Activated CD4-positive, alpha-beta T cell treated with anti-CD3 and anti-CD28 coated beads for 24 hours (primary cell): ENCODE measurements at places on chromosomes 1 and 21.
A peak's percentile ranks its signal among the peaks of the same experiment; 100 is the strongest.

DNA sequence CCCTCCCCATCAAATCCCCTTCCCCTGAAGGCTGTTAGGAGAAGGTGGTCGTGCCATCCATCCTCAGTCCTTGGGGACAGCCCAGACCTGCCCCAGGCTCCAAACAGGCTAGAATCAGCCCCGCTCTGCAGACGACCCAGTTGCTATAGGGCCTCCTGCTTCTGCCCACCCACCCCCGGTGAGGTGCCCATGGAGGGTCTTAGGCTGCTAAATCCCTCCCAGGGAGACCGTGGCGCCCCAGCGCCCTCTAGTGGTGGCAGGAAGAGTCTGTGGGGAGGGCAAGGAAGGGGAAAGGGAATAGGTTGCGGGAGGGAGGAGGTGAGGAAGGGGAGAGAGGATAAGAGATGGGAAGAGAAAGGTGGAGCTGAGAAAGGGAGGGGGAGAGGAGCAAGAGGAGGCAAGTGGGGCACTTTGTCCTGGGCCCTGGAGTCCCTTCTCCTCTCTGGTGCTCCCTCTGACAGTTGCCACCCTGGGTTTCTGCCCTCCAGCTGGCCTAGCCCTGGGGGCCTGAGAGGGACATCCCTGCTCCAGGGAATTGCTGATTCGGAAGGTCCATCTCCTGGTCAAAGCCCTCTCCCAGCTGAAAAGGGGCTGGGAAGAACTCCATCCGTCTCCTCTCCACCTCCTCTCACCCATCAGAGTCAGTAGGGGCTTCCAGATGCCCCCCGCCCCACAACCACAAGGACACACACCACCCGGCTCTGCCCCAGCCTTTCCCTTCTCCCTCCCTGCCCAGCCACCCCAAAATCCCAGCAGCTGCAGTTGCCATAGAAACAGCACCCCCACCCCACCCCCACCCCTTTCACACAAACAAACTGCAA lies 55.4 kb downstream of the CAMK2N1 start:
- DNase-seq, result peak; percentile 27

DNA sequence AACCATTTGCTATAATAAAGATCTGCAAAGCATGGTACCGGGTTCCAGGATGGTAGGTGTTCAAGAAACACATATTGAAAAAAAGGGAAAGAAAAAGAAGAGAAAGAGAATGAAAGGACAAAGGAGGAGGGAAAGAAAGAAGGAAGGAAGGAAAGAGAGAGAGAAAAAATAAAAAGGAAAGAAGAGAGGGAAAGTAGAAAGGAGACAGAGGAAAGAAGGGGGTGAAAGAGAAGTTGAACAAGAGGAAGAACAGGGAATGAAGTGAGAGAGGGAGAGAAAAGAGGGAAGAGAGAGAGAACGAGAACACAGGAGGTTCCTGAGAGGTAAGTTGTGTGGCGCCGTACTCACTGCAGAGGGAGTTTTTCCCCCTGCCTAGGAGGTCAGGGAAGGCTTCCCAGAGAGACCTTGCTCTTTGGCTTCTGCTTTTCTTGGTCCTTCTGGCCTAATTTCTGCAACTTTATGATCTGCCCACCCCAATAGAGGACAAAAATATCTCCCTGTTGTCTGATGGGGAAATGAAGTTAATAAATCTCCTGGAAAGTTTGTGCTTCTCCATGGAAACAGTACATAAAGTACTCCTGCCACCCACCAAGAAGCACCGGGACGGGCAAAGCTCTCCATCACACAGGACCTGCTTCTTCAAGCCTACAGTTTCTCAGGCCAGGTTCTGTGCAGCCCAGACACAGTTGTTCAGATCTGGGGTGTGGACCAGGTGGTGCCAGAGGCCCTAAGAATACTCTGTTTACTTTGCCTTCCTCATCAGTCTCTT lies 124.8 kb downstream of the ROR1 start:
- DNase-seq, result no peak

DNA sequence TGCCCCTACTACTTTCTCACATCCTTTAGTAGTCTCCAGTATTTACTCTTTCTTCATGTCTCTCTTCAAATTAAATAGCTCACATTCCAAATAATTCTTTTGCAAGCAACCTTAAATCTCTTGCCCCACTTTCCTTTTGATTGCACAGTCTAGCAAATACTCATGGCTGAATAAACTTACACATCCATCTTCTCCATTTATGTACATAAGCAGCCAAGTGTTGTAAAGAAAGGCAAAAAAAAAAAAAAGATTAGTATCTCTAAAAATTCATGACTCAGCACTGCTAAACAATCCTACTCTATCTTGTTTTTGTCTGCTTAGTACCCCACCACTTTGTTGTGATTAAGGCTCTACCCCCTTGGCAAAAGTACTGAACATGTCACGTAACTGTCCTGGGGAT lies 42.6 kb downstream of the F13B start:
- DNase-seq, result no peak

- DNase-seq, result no peak
Observed at GRCh38 chr1:6086358-6086757, 40.7 kb downstream of the KCNAB2 start.

GRCh38 chr1:21046132-21046531 lies 130.6 kb downstream of the EIF4G3 start:
- DNase-seq, result no peak

DNA sequence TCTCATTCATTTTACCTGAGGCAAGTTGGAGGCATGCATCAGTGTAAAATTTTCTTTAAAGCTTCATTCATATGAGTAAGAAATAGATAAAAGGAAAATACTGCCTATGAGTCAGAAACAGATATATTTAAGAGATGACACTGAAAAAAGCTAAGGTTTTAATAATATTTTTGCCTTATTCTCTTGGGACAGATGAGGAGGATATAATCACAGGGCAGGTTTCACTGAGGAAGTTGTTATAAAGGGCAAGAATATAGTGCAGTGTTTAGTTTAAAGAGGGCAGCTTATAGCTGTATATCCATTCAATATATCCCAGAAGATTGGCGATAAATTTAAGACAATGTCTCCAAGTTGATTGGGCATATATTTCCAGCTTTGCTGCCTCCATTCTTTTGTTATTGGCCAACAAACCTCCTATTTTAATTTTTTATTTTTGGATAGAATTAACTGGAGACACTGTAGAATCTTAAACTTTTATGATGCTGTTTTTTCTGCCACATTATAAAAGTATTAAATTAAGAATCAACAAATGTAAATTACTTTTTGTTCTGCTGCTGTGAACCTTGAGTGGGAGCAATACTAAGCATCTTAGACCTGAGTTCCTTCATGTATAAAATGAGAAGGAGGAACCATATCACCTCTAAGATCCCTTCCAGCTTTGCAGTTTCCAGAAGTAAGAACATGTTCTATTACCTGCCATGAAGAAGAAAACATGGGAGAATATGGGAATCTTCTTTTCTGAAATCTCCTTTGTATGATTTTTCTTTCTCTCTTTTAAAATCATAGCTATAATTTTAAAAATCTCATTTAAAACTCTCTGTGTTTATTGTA lies 171.6 kb downstream of the S1PR1 start:
- DNase-seq, result no peak

DNA sequence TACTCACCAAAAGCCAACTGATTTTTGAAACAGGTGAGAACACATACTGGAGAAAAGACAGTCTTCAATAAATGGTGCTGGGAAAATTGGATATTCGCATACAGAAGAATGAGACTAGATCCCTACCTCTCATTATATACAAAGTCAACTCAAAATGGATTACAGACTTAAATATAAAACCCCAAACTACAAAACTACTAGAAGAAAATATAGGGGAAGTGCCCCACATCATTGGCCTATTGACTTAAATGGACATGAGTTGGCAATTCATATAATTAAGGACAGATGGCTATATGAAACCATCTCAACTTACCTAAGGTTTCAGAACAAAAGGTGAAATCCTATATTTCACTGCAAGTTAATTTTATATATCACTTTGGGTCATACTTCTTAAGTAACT lies 60.1 kb downstream of the C4BPA start:
- DNase-seq, result no peak

GRCh38 chr1:145926686-145927062 lies 610 bp downstream of the RBM8A start:
- no peak for DNase-seq

GRCh38 chr1:156868341-156868740 lies 7.7 kb downstream of the NTRK1 start:
- no peak for DNase-seq

DNA sequence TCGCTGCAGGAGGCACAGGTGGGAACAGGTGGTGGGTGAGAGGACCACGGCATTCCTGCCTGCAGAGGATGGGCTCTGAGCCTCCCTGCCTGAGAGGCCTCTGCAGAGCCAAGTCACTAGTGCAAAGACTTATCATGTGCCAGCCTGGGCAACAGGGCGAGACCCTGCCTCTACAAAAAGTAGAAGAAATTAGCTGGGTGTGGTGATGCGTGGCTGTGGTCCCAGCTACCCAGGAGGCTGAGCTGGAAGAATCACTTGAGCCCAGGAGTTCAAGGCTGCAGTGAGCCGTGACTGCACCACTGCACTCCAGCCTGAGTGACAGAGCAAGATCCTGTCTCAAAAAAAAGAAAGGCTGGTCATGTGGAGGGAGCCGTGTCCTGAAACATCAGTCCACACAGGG lies 46.4 kb downstream of the PKNOX1 start:
- DNase-seq, result no peak

- no peak for DNase-seq
Observed at GRCh38 chr1:219621047-219621786, 8.3 kb upstream of the ZC3H11B start.

GRCh38 chr1:29344336-29344735 lies 108.0 kb downstream of the PTPRU start:
- no peak for DNase-seq

DNA sequence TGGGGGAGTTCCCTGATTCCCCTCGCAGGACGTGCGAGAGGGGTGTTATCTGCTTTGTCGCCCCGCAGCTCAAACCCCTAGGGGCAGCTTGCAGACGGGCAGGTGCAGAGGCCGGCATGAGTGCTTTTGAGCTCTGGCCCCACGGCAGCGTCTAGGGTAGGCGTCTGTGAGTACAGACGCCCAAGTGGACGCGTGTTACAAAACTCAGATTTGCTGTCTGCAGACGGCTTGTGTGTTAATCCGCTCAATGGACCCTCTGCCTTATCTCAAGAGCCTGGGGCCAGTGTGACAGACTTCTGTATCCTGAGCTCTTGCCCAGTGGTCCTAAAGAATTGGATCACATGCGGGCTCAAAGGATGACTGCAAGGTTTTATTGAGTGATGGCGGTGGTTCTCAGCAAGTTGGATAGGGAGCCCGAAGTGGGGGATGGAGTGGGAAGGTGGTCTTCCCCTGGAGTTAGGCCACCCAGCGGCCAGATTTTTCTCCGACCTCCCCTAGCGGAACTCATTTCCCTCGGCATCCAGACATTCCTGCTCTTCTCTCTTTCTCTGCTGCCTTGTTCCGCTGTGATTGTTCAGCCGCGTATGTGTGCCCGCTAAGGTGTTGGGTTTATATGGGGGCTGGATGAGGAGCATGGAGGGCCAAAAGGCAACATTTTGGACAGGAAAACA lies 9.4 kb downstream of the CFHR4 start:
- DNase-seq, result no peak

- DNase-seq, result no peak
Observed at GRCh38 chr1:44300852-44301251, 54.2 kb downstream of the ERI3 start.

DNA sequence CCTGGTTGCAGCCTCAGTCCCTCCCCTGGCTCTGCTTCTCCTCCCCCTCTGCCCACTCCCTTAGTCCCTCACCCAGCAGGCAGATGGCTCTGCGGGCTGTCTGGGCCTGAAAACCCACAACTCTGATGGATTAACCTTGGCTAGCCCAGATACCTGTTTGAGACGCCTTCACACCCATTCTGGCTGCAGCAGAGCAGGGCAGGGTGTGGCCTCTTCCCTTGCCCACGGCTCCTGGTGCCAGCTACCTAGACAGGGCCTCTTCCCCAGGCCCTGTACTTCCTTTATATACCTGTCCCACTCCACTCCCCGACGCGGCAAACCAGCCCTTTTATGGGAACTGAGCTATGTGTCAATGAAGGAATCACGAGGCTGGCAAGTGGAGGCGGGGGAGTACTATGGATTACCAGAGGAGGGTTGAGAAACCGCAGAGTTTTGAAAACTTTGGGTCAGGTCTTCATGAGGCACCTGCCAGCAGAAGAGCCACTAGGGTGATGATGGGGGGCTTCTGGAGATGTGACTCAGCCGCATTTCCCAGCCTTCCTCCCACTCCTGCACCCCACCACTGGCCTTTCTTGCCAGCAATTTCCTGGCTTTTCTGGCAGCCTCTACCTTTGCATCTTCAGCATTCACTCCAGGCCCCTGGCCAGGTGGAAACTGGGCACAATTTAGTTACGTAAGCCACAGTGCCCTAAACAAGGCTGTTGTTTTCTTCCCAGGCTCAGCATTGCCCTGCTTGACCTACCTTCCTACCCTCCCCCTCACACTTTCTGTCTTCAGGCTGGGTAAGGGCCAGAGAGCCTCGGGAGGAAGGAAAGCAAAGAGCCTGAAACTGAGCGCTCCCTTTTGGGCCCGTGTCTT lies at the start of gene CHI3L1:
Gene CHI3L1, minus strand, starts transcription at position 259 of the 858 bp plus-strand sequence. Its CDS starts 81 bp downstream, at position 178.
- DNase-seq, result no peak

DNA sequence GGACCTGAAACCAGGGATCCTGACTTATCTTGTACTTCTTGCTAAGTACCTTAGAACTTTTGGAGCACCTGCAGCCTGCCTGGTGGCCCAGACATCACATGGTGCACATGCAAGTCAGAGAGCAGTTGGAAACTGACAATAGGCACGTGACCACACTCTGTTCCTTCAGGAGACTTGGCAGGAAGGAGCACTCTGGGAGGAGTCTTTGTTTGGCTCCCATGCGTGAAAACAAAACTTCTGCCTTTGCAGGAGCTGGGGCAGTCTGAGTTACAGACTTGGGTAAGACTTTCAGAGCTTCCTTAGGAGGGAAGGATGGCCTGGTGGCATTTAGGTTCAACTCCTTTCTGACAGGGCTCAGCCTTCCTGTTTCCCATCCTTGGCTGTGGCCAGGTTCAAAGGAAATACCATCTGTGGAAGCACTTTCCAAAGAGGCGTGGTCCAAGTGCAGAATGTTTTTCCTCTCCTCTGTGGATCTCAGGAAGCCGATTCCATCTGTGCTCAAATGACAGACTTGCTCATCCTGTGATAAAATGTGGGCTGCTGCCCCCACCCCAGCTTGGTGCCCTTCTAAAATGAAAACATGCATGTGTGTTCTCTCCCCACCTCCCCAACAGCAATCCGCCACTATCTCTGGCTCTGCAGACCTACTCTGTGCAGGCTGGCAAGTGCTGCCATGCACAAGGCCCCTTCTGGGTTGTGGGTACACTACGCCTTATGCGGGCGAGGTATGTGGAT lies 14.1 kb upstream of the ZNF436 start:
- DNase-seq, result no peak

DNA sequence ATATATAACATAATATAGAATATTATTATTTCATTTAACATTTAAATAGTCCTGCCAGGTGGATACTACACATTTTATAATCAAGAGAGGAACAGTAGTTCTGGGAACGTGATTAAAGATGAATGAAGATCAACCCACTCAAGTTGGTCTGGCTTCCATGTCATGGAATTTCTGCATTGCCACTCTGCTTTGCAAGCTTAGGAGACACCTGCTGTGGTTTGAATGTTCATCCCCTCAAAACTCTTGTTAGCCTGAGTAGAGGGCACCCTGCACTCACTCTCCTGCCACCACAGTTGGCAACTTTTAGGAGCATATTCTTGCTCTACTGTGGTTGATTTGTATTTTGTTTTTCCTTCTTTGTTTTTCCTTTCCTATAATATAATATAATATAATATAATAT lies 153.2 kb downstream of the GLUL start:
- no peak for DNase-seq

- no peak for DNase-seq
Observed at GRCh38 chr1:180964056-180964455, 51.4 kb downstream of the KIAA1614 start.
